ENCODE measurements at places on chromosomes 4 and X.

- DNase-seq = no peak
Observed at GRCh38 chrX:76862509-76862908, 435.0 kb downstream of the MAGEE1 start.

- no peak for DNase-seq
Observed at GRCh38 chrX:151323054-151323453, 74.0 kb upstream of the VMA21 start.

GRCh38 chr4:142377342-142378091 is 468.6 kb downstream of the INPP4B start:
- no peak for DNase-seq

DNA sequence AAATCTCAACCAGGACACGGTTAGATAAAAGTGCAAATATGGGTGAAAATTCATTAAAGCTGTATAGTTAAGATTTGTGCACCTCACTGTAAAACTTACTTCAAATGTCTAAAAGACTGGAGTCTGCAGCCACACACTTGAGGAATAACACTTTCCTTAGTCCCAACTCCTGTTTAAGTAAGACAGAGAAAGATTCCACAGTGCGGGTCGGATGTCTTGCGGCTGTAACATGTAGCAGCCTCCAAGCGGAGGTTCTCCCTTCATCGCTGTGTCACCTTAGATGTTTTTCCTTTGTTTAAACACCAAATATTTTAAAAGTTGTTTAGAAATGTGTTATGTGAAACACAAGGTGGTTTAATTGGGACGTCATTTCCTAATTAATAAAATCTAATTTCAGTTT is 905 bp upstream of the MAEA start:
- no peak for DNase-seq

DNA sequence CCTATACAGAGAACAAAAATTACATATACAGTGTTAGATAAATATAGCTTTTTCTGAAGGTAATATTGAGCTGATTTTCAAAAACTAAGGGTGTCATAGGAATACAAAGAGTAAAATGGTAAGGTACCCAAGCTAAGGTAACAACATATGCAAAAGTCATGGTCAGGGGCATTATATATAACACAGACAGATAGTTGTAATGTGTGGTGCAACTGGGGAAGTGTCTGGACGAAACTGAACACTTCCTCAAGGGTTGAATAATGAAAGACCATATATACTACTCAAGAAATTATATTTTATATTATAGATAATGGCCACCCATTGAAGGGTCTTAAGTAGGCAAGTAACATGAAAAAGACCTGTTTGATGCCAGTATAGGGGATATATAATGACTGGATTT is 262.1 kb upstream of the CXXC4 start:
- no peak for DNase-seq

DNA sequence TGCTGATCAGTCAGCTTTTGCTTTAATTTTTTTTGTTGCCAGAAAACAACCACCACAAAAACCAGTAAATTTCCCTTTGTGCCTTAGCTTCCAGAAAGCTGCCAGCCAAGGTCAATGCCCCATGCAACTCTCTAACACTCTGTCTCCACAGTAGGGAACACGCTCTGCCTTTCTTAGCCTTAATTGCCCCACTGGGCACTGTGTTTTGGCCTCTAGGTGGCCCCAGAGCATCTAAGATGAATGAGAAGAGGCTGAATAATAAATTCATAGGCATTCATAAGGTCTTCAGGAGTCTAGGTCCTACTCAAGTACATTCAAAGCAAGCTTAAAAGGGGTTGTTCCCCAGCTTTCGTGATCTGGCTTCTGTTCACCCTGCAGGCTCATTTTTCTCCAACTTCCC is 57.7 kb upstream of the PASD1 start:
- DNase-seq = no peak

GRCh38 chrX:103495786-103496185 is 23.5 kb downstream of the RAB40A start:
- DNase-seq = no peak

DNA sequence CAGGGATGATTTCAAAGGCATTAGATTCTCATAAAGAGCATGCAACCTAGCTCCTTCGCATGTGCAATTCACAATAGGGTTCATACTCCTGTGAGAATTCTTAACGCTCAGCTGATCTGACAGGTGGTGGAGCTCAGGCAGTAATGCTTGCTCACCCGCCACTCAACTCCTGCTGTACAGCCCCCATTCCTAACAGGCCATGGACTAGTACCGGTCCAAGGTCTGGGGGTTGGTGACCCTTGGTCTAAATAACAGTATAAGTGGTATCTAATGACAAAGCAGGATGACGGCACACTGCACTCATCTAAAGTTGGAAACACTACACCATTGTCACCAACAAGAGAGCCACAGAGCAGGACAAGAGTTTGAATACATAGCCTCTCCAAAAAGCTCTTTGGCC is 28.5 kb downstream of the ADGRA3 start:
- DNase-seq = no peak

- no peak for DNase-seq
Observed at GRCh38 chrX:15564981-15565579, 35.7 kb downstream of the ACE2 start.

DNA sequence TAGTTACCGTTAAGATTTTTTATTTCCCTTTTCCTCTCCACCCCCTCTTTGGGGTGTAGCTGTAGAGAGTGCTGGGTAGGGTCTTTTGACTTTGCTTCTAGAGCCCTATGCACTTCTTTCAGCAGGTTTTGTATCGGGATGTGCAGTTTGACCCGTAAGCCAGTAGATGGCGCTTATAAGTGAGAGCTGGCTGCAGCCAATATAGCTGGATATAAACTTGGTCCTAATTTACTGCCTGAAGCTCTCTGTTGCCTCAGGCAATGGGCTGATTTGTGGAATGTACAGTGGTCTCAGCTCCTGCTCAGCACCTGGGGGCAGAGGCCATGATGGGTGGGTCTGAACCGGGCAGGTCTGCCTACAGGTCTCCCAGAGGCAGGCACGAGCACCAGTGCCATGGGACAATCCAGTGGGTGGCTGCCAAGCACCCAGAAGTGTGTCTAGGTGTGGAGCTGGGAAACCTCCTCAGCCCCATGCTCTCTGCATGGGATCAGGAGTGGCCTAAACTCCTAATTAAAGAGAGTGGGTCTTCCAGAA is 146.5 kb downstream of the SPANXN1 start:
- no peak for DNase-seq

- no peak for DNase-seq
Observed at GRCh38 chr4:94115687-94116086, 92.0 kb upstream of the SMARCAD1 start.

DNA sequence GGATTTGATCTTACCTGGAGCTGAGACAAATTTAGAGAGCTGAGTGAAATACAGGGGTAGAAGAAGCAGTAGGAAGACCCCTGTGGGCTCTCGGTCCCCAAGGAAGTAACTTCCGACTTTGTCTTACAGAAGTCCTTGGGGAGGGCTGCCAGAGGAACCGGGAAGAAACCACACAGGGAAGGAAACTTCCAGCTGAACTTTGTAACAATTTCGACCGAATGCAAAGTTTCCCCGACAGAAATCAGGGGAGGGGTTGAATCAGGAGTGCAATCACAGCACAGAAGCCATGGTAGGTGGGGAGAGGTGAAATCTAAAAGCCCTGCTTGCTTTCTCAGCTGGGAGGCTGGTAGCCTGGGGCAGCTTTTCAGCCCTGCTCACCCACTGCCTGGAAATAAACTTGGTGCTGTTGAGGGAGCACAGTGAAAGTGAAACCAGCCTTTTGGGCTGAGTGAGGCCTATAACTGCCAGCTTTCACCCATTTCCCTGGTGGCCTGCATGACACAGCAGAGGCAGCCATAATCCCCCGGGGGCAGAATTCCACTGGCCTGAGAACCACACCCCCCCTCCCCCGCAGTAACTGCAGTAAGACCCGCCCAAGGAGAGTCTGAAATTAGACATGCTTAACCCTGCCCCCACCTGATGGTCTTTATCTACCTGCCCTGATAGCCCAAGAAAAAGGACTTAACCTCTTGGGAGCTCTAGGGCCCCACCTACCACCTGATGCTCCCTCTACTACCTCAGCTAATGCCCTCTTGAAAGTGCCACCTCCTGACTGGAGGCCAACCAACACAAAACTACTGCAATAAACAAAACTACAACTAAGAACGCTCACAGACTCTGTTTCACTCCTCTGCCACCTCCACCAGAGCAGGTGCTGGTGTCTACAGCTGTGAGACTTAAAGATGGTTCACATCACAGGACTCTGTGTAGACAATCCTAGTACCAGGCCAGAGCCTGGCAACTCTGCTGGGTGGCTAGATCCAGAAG is 248.2 kb downstream of the PARM1 start:
- no peak for DNase-seq

- DNase-seq = peak; percentile 3
Observed at GRCh38 chrX:85379174-85379907, at the start of gene POF1B. TSS of gene POF1B (minus strand) at chrX:85379665. CDS start at chrX:85379454, 211 bp downstream.

GRCh38 chr4:153940916-153941315 is 152.0 kb upstream of the SFRP2 start:
- DNase-seq = no peak

GRCh38 chr4:151717314-151717713 is 43.5 kb downstream of the GATB start:
- no peak for DNase-seq

DNA sequence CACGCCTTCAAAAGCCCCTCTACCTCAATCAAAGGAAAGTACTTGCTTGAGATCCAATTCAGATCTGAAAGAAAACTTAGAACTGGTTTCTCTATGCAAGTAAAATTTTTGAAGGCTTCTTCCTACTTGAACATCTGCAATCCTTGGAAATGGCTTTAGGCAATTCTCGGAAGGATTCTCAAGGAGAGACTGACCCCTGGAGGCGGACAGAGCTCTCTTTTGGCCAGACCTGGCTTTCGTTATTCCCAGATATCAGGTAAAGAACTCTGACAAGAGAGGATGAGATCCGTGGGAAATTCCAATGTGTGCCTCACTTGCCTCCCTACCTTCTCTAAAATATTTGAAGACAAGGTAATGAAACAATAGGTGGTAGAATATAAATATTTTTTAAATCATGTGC is 670.3 kb upstream of the FAM241A start:
- DNase-seq = no peak

GRCh38 chr4:14671146-14671545 is 331.1 kb upstream of the CPEB2 start:
- no peak for DNase-seq

GRCh38 chr4:52939325-52939724 is 77.2 kb downstream of the RASL11B start:
- no peak for DNase-seq

GRCh38 chr4:73978886-73979285 is 2.9 kb downstream of the PF4 start:
- DNase-seq = no peak

DNA sequence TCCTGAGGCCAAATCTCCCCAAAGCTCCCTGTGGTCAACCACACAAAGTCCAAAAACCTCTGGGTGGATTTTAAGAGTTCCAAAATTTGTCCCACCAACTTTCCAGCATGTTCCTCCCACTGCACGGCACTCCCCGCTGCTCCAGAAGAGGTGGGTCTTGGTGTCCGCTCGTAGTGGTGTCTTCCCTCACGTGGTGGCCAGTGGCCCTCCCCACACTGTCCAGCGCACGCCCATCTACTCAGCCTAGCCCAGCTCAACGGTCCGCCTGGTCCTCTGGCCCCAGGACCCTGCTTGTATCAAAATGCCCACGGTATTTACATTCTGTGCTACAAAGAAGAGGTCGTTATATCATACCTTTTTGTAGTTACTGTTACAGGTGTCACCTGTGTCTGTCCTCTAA is 83.5 kb downstream of the NSUN7 start:
- DNase-seq = no peak

GRCh38 chrX:120147537-120147936 is 10.9 kb upstream of the RHOXF2 start:
- no peak for DNase-seq

GRCh38 chrX:36609616-36610585 is 398.3 kb upstream of the FAM47C start:
- no peak for DNase-seq

GRCh38 chrX:65596270-65597034 is 61.9 kb upstream of the LAS1L start:
- DNase-seq = peak; percentile 59

- no peak for DNase-seq
Observed at GRCh38 chrX:148271263-148271662, 229.2 kb upstream of the AFF2 start.

DNA sequence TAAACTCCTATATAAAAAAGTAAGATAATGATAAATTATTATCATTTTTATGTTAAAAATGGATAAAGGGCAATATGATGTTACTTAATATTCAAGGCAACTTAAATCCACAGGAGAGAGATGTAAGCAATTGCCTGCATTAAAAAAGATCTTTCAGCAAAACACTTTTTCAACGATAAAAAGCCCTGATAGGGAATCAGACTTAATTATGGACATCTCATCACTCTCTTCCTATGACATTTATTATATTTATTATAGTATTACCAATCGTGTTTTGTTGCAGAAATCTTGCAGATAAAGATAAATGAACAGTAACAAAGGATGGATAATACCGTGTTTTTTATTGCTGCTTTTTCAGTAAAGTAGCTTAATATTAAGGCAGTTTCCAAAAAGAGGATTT is 178.5 kb downstream of the SH2D1A start:
- DNase-seq = no peak

DNA sequence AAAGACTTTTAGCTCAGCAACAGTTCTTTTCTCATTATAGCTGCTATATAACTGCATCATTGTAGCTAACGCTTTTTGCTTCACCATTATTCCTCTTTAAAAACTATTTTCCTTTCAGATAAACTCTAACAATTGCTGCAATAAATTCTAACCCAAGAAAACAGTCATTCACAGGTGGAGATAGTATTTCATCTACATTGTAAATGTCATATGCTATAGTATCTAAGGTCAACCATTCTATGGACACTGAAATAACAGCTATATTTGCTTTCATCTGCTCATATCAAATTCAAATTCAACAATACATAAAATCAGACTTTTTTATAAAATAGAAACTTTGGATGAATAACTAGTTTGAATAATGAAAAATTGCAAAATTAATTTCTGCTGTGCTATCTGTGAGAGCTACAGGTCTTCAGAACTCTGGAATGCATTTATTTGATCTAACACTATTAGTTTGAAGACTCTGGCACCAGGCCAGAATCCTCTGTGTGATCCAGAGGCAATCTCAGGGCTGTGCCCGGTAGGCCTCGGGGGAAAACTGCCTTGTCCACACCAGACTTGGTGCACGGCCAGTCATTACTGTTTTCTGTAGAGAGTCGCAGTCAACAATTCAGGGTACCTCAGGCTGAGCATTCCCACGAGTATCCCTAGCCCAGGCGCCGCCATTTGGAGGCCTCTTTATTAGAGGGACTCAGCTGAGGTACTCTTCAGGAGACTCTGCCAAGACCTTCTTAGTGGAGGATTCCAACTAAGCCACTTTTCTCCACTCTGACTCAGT is 332.4 kb downstream of the SLC7A11 start:
- no peak for DNase-seq

DNA sequence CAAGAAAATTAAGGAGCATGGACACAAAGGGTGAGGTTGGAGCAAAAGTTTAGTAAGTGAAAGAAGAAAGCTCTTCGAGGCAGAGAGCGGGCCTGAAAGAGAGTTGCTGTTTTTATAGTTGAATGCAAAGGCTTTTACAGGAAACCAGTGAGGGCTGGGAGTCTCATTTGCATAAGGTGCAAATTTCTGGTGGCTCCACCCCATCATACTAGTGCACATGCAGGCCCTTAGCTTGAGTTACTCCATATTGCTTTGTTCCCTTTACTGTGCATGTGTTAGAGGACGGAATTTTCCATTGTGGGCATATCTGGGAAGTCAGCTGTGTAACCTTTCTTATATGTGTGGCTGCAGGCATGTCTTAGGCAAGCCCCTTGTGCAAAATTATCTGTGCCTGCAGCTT is 48.0 kb downstream of the CPE start:
- DNase-seq = no peak

Data from central memory CD4-positive, alpha-beta T cell (primary cell).